Upper lobe of right lung (tissue), 1 donor: ENCODE measurements at places on chromosomes 6 and 20. TPM values are rescaled to one million over a fixed set of nuclear protein-coding genes. Genes with fewer than 3 reads are reported as not detected.

DNA sequence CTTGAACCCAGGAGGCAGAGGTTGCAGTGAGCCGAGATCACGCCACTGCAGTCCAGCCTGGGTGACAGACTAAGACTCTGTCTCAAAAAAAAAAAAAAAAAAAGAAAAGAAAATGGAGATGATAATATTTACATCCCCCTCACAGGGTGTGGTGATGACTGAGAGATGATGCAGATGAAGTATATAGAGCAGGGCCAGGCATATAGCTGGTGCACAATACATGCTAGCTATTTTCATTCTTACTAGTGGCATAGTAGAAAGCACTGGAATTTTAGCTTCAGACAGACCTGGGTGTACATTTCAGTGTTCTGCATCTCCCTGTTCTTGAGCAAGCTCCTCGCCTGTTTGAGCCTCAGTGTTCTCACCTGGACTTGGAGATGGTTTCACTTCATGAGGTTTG lies 36.9 kb downstream of the CEBPB start:
- no peak overlapping the region for H3K4me3 ChIP-seq
- no peak for DNase-seq
- H3K4me1 ChIP-seq: peaks cover 10% of the 10 kb centered on the region
- H3K36me3 ChIP-seq: no peaks in the 10 kb centered on the region
- H3K27me3 ChIP-seq: no peaks in the 10 kb centered on the region

The DOK5 gene
- total RNA-seq: 0.69 TPM

GRCh38 chr6:7770111-7770510 lies 44.2 kb downstream of the BMP6 start:
- H3K36me3 ChIP-seq: no peaks in the 10 kb centered on the region
- H3K4me3 ChIP-seq: no peak overlapping the region
- DNase-seq: no peak
- no peaks in the 10 kb centered on the region for H3K4me1 ChIP-seq
- H3K27me3 ChIP-seq: no peaks in the 10 kb centered on the region
- H3K27ac ChIP-seq: no peak overlapping the region

DNA sequence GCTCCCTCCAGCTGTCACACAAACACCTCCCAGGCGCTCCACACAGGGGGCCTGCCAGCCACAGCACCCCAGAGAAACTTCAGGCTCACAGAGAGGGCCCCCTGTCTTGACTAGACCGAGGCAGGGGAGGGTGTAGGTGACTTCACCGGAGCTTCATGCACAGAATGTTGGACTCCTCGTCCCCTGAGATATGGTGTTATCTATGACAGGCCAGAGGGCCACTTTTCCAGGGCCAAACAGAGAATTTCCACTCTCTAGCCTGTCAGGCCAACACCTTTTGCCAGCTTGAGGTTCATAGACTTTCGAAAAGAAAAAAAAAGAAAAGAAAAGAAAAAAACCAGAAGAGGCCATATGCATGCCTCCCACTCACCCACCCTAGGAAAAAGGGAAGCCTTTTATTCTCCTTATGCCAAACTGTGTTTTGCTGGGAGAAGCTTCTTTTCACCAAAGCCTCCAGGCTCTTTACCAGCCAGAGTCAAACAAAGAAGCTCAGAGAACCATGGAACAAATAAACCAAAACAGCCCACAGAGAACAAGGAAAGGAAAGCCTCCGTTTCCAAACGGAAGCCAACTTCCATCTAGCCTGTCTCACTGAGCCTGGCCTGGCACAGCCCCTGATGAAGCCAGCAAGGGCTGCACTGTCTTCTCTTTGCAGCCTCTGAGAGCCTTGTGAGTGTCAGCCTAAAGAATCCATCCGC lies 313.2 kb upstream of the JARID2 start:
- no peak overlapping the region for H3K27ac ChIP-seq
- DNase-seq: no peak

The TINAG gene
- not detected for total RNA-seq

DNA sequence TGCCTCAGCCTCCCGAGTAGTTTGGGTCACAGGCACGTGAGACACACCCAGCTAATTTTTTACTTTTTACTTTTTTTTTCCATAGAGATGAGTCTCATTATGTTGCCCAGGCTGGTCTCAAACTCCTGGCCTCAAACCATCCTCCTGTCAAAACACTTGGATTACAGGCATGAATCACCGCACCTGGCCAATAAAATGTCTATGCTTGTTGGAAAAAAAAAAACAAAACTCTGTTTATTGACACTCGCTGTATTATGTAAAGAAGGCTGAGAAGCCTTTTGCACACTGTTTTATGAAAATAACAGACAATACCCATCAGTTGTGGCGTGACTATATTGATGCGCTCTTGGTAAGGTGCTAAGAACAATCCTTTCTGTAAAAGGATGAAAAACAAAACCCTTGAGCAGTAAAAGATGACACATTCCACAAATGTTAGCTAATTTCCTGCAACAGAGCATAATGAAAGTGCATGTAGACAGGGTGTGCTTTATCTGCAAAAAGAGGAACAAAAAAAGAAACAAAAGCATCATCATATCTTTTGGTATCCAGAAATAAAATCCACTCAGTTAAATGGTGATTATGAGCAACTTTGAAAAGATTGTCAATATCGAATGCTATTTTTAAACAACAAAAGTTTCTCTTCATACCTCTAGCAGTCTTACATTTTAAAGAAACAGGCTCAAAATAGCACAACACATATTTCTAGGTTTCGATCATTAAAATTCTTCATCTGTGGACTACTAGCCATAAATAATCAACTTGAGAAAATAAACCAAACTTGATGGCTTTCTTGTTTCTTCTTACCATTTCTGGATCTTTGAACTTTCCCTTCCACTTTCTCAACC lies 108.3 kb upstream of the PHACTR1 start:
- H3K27me3 ChIP-seq: no peaks in the 10 kb centered on the region
- no peaks in the 10 kb centered on the region for H3K36me3 ChIP-seq
- no peak overlapping the region for H3K4me3 ChIP-seq
- no peak overlapping the region for H3K27ac ChIP-seq
- DNase-seq: no peak
- H3K4me1 ChIP-seq: no peaks in the 10 kb centered on the region

GRCh38 chr6:116409756-116410155 lies 39.0 kb downstream of the DSE start:
- no peaks in the 10 kb centered on the region for H3K36me3 ChIP-seq
- no peak for DNase-seq
- peaks cover 28% of the 10 kb centered on the region for H3K4me1 ChIP-seq
- no peak overlapping the region for H3K4me3 ChIP-seq
- H3K27ac ChIP-seq: no peak overlapping the region

- H3K27ac ChIP-seq: no peak overlapping the region
- no peak overlapping the region for H3K4me3 ChIP-seq
- H3K36me3 ChIP-seq: no peaks in the 10 kb centered on the region
- no peaks in the 10 kb centered on the region for H3K27me3 ChIP-seq
- DNase-seq: no peak
These were observed 6.5 kb upstream of the DDO start for GRCh38 chr6:110421749-110422443.

The ZNF165 gene
- total RNA-seq: 2.3 TPM

The SIRPD gene
- total RNA-seq: 0.78 TPM

The LIN28B gene
- total RNA-seq: not detected

The SSTR4 gene
- total RNA-seq: not detected
